ENCODE measurements at places on chromosomes 1 and 21.

GRCh38 chr1:172776071-172776470 is 117.2 kb downstream of the FASLG start:
- no peak for DNase-seq

DNA sequence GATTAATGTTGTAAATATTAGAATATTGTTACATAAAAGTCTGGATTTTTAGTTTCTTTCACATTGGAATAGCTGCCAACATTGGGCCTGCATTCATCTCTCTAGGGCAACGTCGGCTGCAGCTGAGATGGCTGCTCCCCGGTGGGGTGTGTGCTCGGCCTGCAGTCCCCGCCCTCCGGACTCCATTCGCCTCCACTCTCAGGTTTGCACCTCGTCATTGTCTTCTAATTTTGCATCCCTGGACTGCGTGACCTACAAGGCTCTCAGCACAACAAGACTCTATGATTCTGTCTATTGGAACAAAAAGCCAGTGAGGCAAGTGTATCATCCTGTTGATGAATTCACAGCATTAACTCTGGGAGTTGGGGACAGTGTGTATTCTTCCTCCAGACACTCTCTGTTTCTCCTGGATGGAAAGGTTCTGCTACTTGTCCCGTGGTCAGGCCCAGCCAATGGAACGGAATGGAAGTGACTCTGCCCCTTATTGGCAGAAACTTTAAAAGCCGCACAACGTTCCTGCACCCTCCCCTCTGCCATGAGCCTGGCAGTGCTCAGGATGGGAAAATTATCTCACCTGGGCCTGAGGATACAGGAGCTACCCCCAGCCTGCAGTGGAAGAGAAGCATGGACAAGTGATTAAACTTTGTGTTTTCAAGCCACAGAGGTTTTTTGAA is 105.0 kb upstream of the SAMD11 start:
- DNase-seq = no peak

DNA sequence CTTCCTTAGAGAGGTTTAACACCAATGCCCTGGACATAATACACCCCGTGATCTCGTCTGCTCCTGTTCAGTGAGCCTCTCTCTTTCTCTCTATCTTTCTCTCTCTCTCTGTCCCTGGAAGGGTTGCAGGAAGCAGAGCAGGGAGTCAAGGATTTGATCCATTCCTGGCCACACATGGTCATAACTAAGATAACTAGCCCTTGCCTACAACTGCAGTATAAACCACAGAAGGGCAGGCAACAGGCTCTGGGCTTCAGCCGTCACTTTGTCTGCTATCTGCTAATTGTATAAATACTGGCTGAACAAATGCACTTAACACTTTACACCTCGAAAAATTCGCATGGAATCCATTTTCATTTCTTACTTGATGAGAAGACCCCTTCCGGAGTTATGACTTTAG is 357.5 kb upstream of the RUNX1 start:
- no peak for DNase-seq

DNA sequence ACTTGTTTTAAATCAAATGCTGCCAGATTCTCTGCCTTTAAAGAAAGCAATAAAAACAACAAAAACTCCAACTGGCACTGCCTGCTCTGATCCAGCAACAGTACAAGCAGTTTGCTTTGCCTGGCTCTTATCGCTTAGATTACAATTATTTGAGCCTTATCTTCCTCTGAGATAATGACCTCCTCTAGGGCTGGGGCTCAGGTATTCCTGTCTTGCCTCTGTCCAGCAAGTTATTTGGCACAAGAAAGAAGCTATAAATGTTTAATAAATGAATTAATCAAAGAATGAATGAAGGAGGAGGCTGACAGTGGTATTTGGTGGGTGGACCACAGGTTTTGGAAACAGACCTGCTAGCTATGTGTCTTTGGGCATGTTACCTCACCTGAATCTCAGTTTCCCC is 6.7 kb upstream of the SLC2A1 start:
- DNase-seq = no peak

DNA sequence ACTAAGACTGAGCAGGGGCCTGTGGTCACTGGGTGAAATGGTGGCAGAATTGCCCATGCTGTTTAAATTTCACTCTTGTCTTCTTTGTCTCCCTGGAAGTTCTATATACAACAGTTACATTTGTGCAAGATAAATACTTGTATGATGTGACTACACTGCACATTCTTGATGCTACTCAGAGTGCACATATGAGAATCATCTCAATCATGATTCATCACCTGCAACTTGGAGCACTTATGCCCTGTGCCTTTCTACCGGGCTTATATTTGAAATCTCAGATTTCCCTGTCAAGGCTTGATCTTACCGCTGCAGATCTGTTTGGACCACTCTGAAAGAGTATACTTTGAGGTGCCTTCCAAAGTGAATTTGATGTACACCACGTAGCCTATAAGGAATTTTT is 10.6 kb downstream of the PGM1 start:
- no peak for DNase-seq

GRCh38 chr1:230069796-230070195 is 2.8 kb downstream of the GALNT2 start:
- no peak for DNase-seq

- no peak for DNase-seq
Observed at GRCh38 chr1:232725305-232726047, 79.7 kb upstream of the MAP10 start.

GRCh38 chr1:200659269-200659668 is 10.4 kb downstream of the DDX59 start:
- DNase-seq = no peak

DNA sequence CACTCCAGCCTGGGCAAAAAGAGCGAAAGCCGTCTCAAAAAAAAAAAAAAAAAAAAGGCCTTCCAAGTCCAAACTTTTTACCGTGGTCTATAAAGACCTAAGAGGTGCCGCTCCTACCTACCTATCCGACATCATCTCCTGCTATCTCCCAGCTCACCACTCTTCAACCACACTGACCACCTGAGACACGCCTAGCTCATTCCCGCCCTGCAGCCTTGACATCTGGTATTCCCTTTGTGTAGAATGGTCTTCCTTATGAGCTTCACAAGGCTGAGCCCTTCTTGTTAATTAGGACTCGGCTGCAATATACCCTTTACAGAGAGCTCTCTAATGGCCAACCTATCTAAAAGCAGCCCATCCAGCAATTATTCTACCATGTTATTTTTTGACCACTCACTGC is 680 bp downstream of the MAGOH start:
- no peak for DNase-seq

DNA sequence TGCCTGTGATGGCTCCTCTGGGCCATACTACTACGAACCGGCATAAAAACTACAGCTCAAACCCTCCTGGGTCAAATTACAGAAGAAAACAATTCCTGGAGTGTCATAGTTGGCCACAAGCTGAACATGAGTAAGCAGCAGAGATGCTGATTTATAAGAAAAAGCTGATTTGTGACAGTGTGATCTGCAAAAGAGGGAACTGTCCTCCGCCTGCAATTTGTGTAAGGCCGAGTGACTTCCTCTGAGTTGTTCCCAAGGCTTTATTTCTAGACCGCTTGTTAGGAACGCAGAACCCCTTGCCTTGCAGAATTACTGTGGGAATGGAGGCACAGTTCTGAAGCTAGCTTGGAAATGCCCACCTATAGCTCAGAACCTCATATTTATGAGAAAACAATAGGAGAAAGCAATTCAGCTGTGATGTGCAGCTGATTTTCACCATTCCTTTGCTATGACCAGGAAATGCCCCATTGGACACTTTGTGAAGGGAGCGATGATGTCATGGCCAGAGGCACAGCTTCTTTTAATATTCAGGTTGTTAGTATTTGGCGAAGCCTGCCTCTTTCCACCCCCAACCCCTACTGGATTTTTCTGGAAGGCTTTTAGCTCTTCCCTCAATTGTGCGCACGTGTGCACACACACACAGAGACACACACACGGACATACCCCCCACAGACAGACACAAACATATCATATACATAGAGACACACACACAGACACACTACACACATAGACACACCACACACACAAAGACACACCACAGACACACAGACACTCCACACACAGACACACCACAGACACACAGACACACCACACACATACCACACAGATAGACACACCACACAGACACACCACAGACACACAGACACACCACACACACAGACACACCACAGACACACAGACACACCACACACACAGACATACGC is 47.6 kb downstream of the IER5 start:
- DNase-seq = peak; percentile 91

DNA sequence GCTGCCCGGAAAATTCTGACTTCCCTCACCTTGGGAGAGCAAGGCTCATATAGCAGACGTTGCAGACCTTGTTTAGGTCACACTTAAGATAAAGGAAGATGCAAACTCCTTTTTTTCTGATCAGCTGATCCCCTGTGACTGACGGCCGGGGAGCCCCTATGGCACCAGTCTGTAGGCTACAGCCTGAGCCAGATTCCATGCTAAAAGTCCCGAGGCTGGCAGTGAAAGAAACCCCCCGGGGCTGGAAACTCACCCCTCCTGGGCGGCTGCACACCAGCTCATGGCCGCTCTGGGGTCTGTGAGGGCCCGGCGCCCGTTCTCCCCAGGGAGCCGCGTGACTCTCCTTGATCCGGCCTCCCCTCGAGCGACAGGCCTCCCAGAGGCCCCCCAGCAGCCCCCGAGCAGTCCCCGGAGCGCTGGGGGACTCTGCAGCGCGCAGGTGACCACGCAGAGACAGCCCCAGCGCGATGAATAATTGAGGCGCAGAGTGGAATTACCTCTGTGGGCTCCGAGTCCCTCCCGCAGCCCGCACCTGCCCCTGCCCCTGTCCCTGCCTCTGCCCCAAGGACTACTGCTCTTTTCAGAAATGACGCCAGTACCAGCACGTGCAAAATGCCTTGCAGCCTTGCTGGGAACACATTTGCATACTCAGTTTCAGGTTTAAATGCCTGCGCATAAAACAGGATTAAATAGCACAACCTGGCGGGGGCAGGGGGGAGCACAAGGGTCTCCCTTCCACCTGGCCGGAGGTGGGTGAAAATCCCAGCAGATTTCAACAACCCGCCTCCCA is 62.6 kb upstream of the CLDN14 start:
- DNase-seq = peak; percentile 22

- DNase-seq = peak; percentile 54
Observed at GRCh38 chr1:13517193-13517812, 3.5 kb upstream of the LRRC38 start.

- DNase-seq = no peak
Observed at GRCh38 chr1:3919706-3920105, 19.6 kb upstream of the C1orf174 start.

GRCh38 chr1:24987875-24988557 is 57.9 kb upstream of the RUNX3 start:
- DNase-seq = no peak

DNA sequence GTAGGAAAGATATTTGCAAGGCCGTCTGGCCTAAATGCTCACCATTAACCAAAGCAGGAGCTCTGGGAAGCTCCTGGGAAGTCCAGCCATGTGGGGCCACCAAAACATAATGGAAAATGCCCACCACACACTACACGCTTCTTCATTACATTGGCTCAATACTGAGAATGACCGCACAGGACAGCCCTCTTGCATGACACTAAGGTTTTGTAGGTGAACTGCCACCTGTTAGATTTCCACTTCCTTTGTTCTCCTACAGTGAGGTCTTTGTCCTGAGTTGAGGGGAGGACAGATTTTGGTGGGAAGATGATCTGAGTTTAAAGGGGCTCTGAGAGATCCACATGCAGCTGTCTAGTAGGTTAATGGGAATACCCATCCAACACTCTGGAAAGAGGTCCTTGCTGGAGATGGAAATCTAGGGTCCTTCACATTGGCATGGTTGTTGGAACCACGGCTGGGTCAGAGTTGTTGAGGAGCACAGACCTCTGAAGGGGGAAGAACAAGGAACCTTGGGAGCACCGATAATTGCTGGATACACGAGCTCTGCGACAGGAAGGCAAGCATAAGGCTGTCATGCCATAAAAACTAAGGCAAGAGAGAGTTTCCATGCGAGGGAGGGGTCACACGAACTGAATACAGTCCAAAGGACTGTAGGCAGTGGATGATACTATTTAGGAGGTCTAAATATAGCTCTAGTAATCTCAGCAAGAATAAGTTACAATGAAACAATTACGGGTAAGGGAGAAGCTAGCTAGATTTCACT is 105.5 kb upstream of the IRF2BP2 start:
- DNase-seq = no peak

DNA sequence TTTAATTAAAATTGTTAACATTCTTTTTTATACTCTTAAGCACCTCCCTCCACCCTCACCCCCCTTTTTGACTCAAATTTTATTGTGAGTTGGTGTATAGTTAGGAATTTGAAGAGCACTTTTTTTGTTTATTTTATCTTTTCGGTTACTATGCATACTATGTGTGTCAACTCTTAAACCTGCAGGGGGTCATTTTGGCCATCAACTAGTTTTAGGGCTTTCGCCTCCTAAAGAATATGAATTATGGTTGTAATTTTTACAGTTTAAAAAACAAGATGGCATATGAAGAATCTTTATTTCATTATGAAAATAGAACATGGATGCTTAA is 9.7 kb downstream of the BACH1 start:
- no peak for DNase-seq

DNA sequence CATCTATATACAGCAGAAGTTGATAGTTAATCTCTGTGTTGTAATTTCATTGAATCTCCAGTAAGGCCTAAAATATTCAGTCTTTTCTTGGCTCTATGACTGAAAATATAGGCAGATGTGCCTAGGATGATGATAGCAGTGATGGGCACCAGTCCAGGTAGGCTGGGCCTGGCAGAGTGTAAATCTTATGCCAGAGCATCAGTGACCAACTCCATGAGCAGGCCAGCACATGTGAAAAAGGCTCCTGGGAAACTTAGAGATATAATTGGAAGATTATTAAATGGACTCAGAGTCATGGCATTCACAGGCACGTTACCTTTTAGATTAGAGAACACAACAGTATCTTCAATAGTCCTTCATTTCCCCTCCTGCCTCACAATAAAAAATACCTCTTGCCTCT is 20.7 kb upstream of the CYYR1 start:
- DNase-seq = no peak

Measured in suppressor macrophage treated with lipopolysaccharide for 4 hours (primary cell).